Mesothelial cell of epicardium (in vitro differentiated cells): ENCODE measurements at places on chromosomes 2 and 18.

DNA sequence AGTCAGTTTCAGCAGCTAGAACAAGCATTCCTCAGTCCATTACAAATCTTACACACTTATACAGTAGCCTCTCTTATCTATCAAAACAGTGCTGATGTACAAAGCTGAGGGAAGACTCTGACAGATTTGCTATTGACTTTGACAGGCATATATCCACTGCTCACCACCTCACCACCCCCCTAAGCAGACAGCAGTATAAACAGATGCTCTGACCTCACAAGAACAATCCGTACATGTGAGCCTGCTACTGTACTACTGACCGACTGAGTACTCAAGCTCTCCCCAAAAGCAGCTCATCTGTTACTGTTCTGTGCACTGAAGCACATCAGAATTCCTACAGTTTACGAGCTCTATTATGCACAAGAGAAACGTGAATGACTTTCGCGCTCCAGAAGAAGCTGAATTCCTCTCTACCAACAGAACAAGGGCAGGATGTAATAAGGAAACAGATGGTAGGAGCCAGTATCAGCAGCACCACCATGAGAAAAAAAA, 95.6 kb upstream of the PDE1A start:
- DNase-seq = no peak

GRCh38 chr2:158006961-158007719, 94.5 kb upstream of the UPP2 start:
- no peak for DNase-seq

GRCh38 chr2:16304876-16305590, 360.6 kb downstream of the CYRIA start:
- DNase-seq = no peak

- no peak for DNase-seq
These were observed 131.7 kb downstream of the KLHL29 start for GRCh38 chr2:23516520-23517256.

GRCh38 chr2:98387478-98387877, 41.2 kb downstream of the CNGA3 start:
- no peak for DNase-seq
